ENCODE measurements at places on chromosomes 12 and 14.
A peak's percentile ranks its signal among the peaks of the same experiment; 100 is the strongest.

GRCh38 chr14:56580221-56580711 is 668 bp downstream of the TMEM260 start:
- no peak for DNase-seq

DNA sequence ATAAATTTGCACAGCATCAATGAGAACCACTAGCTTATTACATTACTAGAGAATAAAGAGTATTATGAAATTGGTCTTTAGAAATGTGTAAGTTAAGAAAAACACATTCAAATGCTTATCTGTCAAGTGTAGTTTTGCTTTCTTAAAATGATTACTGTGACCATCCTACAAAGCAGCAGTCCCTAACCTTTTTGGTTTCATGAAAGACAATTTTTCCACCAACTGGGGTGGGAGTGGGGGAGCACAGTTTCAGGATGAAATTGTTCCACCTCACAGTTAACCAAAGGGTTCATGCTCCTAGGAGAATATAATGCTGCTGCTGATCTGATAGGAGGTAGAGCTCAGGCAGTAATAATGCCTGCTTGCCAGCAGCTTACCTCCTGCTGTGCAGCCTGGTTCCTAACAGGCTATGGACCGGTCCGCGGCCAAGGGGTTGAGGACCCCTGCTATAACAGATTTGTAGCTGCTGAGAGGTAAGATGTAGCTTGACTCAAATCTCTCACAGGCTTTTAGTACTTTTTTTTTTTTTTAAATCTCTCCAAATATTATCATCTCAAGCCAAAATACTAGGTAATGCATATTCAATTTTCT is 45.4 kb downstream of the PPP4R3A start:
- no peak for DNase-seq

DNA sequence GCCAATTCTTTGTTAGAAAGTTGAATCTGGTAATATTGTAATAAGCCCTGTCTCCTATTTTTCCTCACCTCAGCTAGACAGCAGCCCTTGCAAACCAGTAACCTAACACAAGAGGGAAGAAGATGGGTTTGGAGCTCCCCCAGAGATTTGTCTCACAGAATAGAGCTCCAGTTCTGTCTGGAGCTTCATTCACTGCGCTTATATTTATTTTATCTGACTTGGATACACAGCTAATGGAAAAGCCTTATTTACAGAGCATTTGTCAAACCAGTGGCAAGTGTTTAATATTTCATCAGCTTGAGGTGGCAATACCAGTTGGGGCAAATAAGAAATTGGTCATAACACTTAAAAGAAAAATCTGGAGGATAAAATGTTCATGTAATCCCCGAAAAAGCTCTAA is 1094.0 kb downstream of the FSCB start:
- no peak for DNase-seq

DNA sequence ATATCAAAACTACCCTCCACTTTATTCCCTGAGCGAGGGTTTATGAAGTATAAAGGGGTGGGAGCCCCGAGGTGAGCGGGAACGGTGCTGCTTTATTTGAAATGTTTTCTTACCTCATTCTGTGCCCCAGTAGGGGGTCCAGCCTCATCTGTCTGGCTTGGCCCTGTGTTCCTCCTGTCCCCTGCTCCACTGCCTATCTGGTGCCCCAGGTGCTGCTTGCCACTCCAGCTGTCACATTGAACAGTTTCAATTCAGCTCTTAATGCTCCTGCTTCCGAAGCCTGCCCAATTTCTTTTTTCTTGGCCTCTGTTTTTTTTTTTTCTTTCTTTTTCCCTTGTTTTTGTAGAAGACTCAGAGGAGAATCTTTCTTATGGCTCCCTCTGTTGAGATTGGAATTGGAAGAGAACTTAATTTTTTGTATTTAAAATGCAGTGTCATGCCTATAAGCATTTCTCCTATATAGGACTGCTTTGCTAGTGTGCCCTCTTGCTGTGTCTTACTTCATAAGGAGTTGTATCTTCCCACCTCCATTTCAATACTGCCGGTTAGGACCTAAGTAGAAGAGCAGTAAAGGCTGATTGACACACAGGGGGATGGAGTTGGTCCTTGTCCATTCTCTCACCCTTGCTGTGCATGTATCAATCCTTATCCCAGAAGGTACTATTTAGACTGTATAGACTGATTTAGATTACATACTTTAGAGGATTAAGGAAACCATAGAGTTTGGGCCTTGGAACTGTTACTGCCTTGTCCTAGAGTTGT is 2.3 kb downstream of the ATXN7L3B start:
- DNase-seq = no peak

- DNase-seq = no peak
Observed at GRCh38 chr14:34256223-34256622, 205.8 kb downstream of the SPTSSA start.

GRCh38 chr14:95370076-95370475 is 50.4 kb upstream of the CLMN start:
- no peak for DNase-seq

GRCh38 chr12:131808744-131809371 is 19.3 kb upstream of the MMP17 start:
- DNase-seq = no peak

GRCh38 chr14:68139431-68140075 is 320.0 kb downstream of the RAD51B start:
- DNase-seq = no peak

GRCh38 chr14:50544911-50545310 is 12.5 kb upstream of the MAP4K5 start:
- DNase-seq = no peak

DNA sequence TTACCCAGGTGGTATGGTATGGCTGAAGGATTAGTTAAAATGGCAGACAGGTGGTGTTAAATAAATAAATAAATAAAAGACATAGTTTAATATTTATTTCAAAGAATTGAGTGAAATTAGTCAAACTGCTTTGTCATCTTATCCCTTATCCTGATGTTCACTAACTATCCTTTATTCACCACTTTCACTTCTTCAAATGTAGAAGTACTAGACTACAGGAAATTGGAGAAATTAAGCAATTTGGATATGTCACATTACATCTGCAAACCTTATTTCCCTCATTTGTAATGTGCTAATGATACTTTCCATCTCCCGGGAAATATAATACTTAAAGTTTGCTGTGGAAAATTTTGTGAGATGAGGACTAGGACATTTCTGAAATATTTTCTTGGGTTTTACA is 1195.7 kb downstream of the LRFN5 start:
- no peak for DNase-seq

DNA sequence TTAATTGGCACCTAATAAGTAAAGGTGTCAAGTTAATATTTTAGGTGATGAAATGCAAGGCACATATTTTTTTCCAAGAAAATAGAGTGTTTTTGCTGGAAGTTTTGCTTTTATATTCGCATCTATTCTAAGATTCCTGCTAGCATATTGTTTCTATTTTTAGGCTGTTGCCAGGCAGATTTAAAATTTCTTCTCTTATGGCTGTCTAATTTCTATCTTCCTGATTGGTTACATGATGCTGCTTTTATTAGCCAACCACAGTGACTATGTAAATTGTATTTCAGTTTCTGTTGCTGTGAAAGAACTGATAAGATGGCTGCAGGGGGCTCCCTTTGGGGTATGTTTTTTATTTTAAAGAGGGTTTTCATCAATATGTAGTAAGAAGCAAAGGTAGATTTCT is 42.7 kb downstream of the ATF7IP start:
- no peak for DNase-seq

- DNase-seq = no peak
Observed at GRCh38 chr14:81246461-81247270, 25.9 kb upstream of the GTF2A1 start.

- peak; percentile 13 for DNase-seq
Observed at GRCh38 chr12:96371790-96372699, 28.2 kb downstream of the CDK17 start.

DNA sequence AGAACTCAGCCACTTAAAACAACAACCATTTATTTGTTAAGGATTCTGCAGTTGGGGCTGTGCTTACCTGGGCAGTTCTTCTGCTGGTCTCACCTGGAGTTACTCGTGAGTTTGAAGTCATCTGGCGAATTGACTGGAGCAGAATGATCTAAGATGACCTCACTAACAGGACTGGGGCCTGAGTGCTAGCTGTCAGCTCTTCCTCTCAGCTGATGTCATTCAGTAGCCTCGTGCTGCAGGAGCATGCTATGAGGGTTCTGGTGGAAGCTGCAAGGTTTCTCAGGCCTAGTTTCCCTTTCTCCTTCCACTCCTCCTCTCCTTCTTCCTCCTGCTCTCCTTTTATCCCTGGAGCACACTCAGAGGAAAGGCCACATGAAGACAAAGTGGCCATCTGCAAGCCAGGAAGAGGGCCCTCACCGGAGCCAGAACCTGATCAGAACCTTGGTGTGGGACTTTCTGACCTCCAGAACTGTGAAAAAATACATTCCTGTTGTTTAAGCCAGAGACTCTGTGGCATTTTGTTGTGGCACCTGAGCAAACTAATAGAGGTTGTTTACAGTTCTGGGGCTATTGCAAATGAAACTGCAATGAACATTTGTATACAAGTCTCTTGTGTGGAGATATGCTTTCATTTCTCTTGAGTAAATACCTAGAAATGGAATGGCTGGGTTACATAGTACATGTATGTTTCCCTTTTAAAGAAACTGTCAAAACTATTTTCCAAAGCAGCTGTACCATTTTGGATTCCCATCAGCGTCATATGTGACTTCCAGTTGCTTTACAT is 21.9 kb upstream of the MAP3K9 start:
- no peak for DNase-seq

GRCh38 chr14:33480887-33481184 is 470.0 kb downstream of the EGLN3 start:
- no peak for DNase-seq

- DNase-seq = no peak
Observed at GRCh38 chr12:109449845-109450532, 27.1 kb downstream of the KCTD10 start.

- no peak for DNase-seq
Observed at GRCh38 chr14:21072031-21072473, 1.9 kb downstream of the ARHGEF40 start.

- DNase-seq = no peak
Observed at GRCh38 chr12:116372815-116373214, 95.3 kb upstream of the MED13L start.

GRCh38 chr12:105237666-105238065 is 1.7 kb upstream of the APPL2 start:
- DNase-seq = no peak

DNA sequence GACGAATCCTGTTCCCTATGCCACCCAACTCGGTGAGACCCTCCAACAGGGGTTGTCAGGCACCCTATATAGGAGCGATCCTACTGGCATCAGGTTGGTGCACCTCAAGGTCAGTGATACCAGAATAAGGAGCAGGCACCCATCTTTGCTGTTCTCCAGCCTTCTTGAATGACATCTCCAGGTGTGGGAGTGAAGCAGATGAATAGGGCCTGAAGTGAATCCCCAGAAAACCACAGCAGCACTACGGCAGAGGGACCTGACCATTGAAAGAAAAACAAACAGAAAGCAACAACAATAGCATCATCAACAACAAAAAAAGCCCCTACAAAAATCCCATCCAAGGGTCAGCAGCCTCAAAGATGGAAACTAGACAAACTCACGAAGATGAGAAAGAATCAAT is 445.2 kb upstream of the ATP2B1 start:
- DNase-seq = no peak

Measured in astrocyte of the cerebellum (primary cell).